ENCODE measurements at places on chromosomes 11 and 22.

DNA sequence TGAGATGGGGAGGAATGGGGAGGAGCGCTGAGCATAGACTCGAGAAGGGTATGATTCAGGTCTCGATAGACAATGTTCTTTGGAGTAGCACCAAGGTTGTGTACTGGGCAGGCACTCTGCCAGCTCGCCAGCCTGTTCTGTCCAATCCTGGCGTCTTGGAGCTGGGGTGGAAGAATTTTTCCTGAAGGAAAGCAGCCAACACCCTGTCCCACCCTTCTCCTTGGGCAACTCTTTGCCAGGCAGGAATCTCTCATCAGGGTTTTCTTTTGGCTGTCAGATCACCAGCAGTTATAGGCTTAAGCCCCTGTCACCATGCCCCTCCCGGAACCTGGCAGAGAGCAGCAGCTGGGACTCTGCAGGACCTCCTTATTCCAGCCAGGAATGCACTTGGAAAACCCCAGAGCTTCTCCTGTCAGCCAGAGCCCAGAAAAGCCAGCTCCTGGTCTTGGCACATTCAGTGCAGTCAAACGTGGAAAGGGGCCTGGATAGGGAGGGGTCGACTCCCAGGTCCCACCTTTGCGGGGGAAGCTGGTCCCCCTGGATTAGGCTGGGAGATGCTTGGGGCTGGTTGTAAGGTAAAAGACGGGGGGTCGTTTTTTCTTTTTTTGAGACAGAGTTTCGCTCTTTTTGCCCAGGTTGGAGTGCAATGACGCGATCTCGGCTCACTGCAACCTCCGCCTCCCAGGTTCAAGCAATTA lies 14.4 kb upstream of the SPTBN2 start:
- DNase-seq: no peak

- no peak for DNase-seq
Observed at GRCh38 chr11:28631148-28631547, 523.0 kb downstream of the METTL15 start.

DNA sequence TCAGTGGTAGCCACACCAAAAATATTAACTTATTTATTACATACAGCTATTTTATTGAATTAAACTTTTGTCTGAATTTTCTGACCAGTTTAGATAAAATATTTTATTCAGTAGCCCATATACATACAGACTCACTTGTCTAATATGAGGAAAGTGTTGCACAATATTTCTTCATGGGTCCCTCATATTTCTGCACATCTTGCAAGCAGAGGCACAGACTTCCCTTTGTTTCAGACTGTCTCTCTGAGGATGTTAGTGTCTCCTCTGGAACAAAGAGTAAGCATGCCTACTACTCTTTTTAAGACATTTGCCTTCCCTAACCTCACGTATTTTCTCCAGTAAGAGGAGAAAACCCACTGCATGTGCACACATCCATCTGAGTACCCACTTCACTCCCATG lies 81.2 kb downstream of the OR5AK2 start:
- no peak for DNase-seq

- DNase-seq: no peak
Observed at GRCh38 chr22:47382164-47382890, 619.9 kb downstream of the TBC1D22A start.

DNA sequence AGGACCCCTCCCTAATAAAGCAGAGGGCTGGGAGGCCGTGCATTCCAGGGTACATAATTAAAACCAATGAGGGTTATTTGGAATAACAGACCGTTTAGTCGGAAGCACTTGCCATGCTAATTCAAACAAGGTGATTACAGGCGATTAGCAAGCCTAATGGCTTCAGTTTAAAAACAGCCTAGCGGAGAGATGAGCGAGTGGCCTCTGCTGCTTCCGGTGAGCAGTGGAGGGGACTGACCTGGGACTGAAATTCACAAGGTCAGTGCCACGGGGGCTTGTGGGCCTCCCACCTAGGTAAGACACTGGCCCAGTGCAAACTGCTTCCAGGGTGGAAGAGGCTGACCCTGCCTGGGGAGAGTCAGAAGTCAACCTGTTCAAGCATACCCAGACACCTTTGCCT lies 56.8 kb upstream of the ALX4 start:
- no peak for DNase-seq

GRCh38 chr11:20368438-20368837 lies 4.9 kb downstream of the HTATIP2 start:
- no peak for DNase-seq

DNA sequence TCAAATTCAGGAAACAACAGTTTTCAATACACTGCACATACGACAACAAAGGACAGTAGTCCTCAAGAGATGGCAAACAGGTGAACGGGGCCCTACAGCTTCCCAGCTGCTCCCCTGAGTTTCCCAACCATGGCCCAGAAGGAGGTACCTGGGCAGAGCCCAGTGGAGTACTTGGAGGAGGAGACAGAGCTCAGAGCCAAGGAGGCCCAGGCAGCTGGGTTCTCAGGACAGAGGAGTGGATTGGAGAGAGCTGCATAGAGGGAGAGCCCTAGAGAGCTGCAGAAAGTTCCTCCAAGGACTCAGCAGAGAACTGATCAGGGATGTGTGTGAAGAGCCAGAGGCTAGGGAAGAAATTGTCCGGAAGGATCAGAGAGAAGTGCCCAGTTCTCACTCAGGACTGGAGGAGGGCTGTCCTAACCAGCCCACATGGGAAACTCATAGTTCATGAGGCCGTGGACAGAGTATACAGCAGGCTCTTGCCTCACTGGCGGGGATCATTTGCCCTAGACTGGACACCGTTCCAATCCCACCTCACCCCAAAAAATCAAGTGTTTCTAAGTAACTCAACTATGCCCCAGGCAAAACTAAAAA lies 7.6 kb upstream of the ASCL2 start:
- no peak for DNase-seq

- peak; percentile 90 for DNase-seq
Observed at GRCh38 chr11:104442321-104442720, 278.4 kb upstream of the PDGFD start.

DNA sequence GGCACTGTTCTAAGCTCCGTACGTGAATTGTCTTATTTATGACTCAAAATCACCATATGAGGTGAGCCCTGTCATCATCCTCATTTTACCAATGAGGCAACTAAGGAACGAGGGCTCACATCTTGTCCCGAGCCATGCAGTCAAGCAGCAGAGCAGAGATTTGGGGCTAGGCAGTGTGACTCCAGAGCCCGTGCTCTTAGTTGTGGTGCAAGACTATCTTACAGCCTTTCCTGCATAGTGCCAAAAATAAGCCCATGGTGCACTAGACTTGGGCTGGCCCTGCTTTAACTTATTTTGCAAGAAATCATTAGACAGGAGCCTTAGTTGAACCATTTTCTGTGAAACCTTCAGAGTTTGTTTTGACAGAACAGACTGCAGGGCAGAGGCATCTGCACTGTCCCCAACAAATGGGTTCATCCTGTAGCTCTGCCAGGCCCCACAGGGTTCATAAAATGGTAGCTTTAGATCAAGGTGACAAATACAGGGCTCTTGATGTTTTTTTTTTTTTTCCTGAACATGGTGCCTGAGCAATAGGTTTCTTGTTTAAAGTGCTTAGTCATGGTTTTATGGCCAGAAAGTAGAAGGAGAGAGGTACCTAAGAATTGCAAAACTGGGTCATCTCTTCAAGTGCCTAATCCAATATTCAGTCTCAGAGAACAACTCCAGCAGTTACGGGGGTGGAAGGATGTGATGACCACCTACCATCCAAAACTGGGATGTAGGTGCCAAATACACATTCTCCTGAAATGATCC lies 56.6 kb downstream of the BMAL1 start:
- no peak for DNase-seq

DNA sequence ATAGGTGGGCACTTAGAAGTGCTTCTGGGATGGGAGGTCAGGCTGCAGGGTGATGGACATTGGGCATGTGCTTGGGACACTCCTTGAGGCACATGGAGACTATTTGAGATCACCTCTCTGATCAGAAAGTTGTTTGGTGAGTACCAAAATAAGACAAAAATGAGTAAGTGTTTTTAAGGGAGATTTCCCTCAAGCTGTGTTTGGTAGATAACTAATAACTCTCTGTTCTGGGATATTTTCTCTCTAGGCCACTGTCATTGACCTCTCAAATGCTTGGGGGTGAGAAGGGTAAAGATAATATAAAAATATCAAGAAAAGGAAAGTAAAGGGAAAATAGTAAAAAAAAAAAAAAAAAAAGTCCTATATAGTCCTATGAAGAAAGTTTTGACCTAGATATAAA lies 117.8 kb downstream of the TEAD1 start:
- no peak for DNase-seq

- DNase-seq: no peak
Observed at GRCh38 chr22:30324014-30324730, 2.6 kb downstream of the TBC1D10A start.

GRCh38 chr11:8800520-8801110 lies 110.4 kb upstream of the AKIP1 start:
- DNase-seq: no peak

DNA sequence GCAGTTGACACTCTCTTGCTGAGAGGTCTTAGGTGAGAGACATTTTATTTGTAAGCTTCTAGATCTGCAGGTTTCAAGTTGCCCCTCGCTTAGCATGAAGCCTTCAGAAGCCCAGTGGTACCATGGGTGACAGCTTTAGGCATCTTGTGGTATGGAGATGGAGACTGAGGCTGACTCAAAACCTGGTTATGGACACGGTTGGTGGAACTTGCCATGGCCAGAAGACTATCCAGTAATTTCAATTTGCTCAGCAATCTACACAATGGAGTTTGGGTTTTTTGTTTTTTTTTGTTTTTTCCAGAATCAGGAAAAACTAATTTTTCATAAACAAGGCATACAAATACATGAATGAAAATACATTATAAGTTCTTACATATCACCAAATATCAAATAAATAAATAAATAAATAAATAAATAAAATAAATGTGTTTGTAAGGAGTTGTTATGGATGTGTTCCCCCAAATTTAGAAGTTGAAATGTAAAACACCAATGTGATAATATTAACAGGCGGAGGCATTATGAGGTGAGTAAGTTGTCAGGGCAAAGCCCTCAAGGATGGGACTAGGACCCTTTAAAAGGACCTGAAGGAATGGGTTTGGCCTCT lies 22.6 kb downstream of the ETS1 start:
- no peak for DNase-seq

GRCh38 chr11:102513869-102514268 lies 16.7 kb downstream of the MMP7 start:
- DNase-seq: no peak

GRCh38 chr11:76459299-76459698 lies 14.5 kb downstream of the EMSY start:
- no peak for DNase-seq

DNA sequence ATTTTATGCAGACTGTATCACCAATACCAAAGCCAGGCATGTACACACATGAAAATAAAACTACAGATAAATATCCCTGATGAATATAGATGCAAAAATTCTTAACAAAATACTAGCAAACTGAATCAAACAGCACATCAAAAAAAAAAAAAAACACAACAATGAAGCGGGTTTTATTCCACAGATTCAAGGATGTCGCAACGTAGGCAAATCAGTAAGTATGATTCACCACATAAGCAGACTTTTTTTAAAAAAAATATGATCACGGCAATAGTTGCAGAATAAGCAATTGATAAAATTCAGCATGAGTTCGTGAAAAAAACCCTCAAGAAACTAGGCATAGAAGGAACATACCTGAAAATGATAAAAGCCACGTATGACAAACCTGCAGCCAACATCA lies 21.3 kb downstream of the OR51F1 start:
- DNase-seq: no peak

DNA sequence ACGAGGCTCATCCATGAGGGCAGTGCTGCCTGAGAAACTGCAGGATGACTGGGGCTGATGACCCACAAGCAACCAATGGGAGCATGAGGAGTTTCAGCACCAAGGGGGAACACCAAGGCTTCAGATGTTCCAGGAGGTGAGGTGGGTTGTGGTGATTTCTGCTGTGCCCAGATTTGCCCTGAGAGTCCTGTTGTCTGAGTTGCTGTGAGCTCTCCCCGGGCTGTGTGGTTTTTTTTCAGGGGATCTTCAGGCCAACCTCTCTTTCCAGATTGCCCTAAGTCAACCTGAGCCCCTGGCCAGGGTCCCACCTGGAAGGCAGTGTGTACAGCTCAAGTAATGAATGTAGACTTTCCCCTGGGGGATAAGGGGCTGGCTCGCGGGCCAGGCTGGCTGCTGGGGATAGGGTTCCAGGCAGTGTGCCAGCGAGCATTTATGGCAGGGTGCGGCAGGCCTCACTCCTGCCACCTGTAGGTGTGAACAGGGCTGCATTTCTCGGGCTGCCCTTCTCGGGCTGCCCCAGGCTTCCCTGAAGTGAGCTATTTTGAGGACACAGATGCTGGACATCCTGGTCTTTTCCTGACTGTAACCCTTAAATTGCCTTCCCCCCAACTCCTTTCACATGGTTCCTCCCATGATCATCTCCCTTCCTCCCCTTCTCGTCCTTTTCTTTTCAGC lies 9.8 kb downstream of the SLC22A6 start:
- peak; percentile 1 for DNase-seq

- no peak for DNase-seq
Observed at GRCh38 chr11:14318581-14318981, 40.4 kb downstream of the RRAS2 start.

- DNase-seq: no peak
Observed at GRCh38 chr22:24737582-24737981, 36.9 kb downstream of the PIWIL3 start.

GRCh38 chr11:78060533-78060932 lies 3.1 kb upstream of the THRSP start:
- no peak for DNase-seq

DNA sequence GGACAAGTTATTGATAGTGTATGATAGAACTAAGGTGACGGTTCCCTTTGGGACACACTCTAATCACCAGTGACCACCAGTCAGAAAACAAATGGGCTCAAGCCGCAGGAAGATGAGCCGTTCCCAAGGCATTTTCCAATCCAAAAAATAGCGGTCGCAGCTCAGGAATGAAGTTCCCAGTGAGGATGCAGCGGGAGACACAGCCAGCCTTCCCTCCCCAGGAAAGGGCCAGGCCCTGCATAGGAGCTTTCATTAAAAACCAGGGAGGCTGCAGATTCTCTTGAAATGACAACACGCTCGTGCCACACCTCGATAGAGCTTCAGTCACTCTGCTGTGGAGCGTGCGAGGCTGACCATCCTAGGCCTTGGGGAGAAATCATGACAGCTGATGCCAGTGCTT lies 65.8 kb upstream of the WNT7B start:
- DNase-seq: no peak

DNA sequence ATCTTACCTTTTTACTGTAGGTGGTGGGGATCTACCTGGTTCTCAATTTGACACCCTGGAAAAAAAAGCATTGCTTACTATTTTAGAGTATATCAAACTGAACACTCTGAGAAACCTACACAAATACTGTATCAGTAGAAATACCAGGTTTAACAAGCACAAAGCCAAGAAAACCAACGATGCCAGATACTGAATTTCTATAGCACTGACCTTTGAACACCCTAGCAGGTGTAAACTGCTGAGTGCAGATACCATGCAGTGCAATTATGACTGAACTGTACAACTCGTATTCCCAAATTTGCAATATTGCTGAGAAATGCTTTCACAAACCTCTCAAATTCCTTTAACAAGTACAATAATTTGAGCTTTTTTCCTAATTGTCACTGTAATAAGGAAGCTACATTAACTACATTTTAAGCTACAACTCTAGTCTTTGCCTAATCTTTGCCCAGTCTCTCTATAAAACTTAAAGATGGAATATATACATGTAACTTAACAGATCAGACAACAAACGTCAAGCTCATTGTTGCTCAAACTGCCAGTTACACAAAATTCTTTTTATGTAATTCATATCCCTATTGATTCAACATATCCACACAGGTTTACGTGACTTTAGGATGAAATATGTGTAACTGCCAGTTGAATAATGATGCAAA lies 8.9 kb downstream of the TAF1D start:
- DNase-seq: no peak

- DNase-seq: no peak
Observed at GRCh38 chr11:34566208-34566551, 52.6 kb upstream of the ELF5 start.

- no peak for DNase-seq
Observed at GRCh38 chr11:111378861-111379601, at the start of gene POU2AF1. TSS of gene POU2AF1 (minus strand) at chr11:111379275. CDS start at chr11:111379177, 98 bp downstream.

Measured in AML-193 (cell line).